ENCODE measurements at places on chromosomes 2 and 18. TPM values are rescaled to one million over a fixed set of nuclear protein-coding genes. Genes with fewer than 3 reads are reported as not detected.

DNA sequence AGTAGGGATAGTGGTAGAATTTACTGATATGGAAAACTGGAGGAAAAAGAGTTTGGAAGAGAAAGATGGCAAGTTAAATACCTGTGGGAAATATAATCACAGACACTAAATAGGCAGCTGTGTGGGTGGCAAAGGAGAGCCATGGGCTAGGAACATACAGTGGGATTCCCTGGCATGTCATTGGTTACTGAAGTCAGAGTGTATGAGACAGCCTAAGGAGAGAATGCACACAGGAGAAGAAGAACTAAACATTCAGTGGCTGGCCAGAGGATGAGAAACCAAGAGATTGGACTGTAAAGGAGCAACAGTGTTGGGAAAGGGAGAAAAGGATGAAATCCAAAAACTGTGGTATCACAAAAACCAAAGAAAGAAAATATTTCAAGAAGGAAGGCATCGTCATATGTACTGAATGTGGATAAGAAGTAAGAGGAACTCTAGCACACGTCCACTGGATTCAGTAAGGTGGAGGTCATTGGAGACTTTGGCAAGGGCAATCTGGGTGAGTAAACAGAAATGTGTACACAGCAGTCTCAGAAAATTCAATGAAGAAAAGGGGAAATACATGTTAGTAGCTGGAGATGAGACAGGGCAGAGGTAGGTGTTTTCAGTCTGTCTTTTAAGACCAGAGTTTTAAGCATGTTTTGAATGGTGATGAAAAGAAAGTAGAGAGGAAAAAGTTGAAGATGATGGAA, 83.3 kb downstream of the SPIRE1 start:
- no peak for DNase-seq

GRCh38 chr18:54743605-54743995, 84.7 kb upstream of the RAB27B start:
- DNase-seq, result no peak

DNA sequence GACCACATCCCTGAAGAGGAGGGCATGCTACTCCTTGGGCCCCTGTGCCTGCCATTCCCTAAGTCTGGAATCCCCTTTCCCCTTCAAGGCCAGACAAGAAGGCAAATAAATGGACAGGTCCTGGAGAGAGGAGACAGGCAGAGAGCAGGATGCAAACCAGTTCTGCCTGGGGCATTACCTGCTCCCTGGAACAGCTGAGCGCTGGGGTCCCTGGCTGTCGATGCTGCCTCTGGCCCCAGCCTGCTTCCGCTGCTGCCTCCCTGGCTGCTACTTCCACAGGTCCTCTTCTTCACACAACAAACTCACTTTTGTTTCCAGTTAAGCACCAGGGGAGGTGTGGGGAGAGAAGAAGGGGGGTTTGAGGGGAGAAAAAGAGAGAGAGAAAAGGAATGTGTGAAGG, 53.1 kb downstream of the SLC4A5 start:
- DNase-seq, result no peak

CIB4 gene
- total RNA-seq, result not detected

DNA sequence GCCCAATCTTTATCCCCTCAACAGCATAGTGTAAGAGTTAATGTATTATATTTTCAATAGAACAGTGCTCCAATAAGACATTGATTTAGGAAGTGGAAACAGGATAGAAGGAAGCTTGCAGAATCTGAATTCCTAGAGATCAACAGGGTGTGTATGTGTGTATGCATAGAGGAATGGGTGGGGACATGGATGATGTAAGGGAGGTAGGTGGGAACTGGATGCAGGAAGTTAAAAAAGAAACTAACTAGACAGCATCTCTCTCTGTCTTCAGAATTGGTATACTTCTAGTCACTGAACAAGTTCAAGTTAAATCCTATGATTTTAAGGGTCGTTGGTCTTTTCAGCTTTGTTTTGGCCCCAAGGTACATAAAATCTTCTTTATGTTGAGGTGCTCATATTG, 196.6 kb downstream of the PMAIP1 start:
- DNase-seq, result no peak

- DNase-seq, result no peak
These were observed 54.4 kb downstream of the TWIST2 start for GRCh38 chr2:238902285-238902684.

TCF7L1 gene
- total RNA-seq, result 17.7 TPM

DNA sequence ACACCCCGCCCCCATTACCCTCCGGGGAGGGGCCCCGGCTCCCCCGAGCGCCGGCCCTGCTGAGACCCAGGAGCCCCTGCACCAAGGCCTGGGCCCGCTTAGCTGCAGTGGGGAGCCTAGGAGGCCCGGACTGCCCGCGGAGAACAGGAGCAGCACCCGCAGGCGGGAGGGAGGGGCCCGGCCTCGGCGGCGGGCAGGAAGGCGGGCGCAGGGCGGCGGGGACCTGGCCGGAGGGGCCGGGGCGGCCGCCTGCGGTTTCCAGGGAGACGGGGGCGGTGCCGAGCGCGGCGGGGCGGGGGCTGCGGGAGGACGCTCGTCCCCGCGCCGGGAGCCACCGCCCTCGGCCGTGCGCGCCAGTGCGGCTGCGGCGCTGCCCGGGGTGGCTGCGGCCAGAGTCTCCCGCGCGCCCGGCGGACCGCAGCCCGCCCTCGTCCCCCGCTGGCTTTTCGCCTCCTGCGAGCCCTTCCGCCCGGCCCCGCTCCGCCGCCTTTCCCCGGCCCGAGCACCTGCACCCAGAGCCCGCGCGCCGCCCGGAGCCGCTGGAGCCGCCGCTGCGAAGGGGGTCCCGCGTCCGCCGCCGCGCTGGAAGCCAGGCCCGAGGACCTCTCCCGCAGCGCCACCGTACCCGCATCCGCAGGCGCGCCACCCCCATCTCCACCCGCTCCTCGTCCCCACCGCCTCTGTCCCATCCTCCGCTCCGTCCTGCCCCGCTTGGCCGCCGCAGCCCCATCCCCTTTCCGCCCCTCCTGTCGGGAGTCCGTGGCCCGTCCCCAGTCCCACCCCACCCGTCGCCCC, 17.2 kb downstream of the GPC1 start:
- DNase-seq, result peak; percentile 69

CCDC74B gene
- total RNA-seq, result 1.1 TPM

DNA sequence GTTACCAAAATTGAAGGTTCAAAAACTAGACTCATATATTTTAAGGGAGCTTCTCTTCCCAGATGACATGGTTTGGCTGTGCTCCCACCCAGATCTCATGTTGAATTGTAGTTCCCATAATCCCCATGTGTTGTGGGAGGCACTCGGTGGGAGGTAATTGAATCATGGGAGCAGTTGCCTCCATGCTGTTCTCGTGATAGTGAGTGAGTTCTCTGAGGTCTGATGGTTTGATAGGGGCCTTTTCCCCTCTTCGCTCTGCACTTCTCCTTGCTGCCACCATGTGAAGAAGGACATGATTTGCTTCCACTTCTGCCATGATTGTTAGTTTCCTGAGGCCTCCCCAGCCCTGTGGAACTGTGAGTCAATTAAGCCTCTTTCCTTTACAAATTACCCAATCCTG, 140.1 kb downstream of the MAIP1 start:
- no peak for DNase-seq

SPP2 gene
- not detected for total RNA-seq

- no peak for DNase-seq
These were observed 34.0 kb downstream of the LBH start for GRCh38 chr2:30265052-30266015.

- DNase-seq, result no peak
These were observed 102.7 kb downstream of the DCC start for GRCh38 chr18:52442686-52443085.

SLC30A3 gene
- 0.64 TPM for total RNA-seq

GRCh38 chr2:205119136-205119535, 563.2 kb upstream of the NRP2 start:
- DNase-seq, result no peak

SERPINB12 gene
- total RNA-seq, result not detected

STARD6 gene
- total RNA-seq, result not detected

GRCh38 chr2:26185304-26185928, 12.5 kb downstream of the GAREM2 start:
- no peak for DNase-seq

PDE11A gene
- 0.73 TPM for total RNA-seq

CYS1 gene
- total RNA-seq, result 0.93 TPM

All from left lung (tissue), 14 donors.